ENCODE measurements at places on chromosomes 6 and 20.

DNA sequence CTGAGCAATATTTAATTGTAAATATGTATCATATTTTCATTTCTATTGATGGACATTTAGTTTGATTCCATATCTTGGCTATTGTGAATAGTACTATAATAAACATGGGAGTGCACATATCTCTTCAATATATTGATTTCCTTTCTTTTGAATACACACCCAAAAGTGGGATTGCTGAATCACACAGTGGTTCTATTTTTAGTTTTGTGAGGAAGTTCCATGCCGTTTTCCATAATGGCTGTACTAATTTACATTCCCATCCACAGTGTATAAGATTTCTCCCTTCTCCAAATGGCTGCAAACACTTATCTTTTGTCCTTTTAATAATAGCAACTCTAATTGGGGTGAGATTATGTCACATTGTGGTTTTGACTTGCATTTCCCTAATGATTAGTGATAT, 86.7 kb upstream of the RAB32 start:
- DNase-seq, result no peak

DNA sequence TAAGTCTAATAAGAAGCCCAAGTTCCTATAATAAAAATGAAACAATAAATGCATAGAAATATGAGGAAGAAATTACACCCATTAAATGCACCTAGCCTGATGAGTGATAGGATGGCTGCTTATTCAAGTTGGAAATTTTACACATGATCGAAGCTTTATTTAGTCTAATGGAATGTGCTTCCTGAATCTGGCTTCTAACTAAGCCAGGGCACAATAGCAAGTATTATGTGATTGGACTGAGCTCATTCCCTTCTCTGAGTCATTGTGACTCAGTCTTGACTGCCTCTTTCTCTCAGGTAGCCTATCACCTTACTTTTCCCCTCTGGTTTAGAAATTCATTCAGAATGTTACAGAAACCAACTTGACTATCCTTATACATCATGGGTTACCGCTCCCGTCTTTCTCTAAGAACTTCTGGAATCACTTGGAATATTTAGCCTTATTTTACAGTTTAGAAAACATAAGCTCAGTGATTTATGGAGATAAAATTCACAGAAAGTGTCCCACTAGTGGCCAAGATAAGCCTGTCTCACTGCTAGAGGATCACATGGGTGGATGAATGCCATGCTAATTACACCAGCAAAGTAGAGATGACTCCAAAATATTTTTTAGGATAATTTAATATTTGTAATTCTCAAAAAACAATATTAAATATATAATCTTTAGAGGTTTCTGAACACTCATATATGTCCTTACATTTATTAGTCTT, 505.3 kb upstream of the JAG1 start:
- DNase-seq, result no peak

DNA sequence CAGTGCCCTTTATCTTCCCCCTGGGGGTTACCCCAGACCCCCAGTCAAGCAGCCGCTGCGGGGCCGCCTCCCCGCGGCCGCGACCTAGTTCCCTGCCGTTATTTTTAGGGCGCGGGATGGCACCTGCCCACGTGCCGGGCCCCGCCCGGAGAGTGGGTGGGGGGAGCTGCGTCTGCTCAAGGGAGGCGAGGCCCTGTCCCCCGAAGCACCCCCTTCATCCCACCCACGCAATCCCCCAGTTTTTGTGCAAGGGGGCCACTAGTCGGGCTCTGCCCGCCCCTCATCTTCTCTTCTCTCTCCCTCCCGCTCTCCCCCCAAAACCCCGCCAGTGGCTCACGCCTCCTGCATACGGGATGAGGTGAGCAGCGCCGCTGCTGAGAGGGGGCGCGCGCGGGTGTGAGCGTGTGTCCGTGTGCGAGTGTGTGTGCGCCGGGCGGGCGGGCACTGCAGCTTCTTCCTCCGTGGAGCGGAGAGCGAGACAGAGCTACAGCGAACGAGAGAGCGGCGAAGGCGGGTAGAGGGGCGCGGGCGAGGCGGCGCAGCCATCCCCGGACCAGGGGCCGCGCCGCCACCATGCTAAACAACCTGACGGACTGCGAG, at the start of gene SLC12A5:
TSS of gene SLC12A5 (plus strand) at position 444 of the 600 bp plus-strand sequence. CDS start at position 574, 130 bp downstream.
- DNase-seq, result no peak

GRCh38 chr20:40639676-40640355, 49.2 kb downstream of the MAFB start:
- peak; percentile 39 for DNase-seq

DNA sequence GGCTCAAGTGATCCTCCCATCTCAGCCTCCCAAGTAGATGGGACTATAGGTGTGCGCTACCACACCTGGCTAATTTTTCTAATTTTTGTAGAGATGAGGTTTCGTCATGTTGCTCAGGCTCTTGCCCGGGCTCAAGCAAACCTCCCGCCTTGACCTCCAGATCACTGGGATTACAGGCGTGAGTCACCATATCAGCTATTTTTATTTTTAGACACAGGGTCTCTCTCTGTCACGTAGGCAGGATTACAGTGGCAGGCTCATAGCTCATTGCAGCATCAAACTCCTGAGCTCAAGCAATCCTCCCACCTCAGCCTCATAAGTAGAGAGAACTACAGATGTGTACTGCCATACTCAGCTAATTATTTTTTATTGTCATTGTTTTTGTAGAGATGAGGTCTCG, 41.7 kb downstream of the SLC23A2 start:
- no peak for DNase-seq

- DNase-seq, result no peak
These were observed 47.7 kb downstream of the STMND1 start for GRCh38 chr6:17149571-17149970.

DNA sequence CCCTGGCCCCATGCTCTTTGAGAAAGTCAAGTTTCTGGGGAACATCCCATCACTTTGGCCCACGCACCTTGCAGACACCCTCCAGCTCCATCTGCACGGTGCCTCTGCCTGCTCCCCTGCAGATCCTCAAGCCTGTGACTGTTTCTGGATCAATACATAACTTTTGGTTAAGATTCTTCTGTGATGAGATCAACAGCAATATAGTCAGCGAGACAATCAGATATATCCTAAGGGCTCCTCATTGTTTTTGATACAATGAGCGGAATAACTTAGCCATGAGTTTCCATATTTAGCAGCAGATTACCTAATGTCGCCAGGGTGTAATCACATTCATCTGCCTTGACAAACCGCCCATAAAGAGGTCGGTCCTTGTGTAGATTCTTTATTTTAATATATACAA, 109.3 kb upstream of the MTHFD1L start:
- no peak for DNase-seq

GRCh38 chr6:106046116-106046853, 39.9 kb upstream of the PRDM1 start:
- no peak for DNase-seq

DNA sequence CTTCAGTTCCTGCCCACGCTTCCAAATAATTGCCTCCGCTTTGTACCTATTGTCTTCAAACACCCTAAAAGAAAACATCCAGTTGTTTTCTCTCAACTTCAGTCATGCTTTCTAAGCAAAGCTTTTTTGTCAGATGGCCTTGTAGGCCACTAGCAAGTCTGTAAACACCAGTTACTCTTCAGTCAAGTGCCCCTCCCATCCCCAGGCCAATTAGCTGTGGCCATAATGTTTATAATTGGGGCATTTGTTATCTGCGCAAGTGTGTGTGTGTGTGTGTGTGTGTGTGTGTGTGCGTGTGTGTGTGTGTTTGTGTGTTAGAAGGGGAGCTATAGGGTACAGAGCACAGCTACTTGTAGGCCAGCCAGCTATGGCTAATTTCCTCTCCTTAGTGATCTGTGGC, 272.4 kb upstream of the MARCKS start:
- no peak for DNase-seq

- no peak for DNase-seq
These were observed 54.4 kb downstream of the ADNP start for GRCh38 chr20:50876816-50877215.

- DNase-seq, result no peak
These were observed 12.8 kb downstream of the RBCK1 start for GRCh38 chr20:420721-421574.

DNA sequence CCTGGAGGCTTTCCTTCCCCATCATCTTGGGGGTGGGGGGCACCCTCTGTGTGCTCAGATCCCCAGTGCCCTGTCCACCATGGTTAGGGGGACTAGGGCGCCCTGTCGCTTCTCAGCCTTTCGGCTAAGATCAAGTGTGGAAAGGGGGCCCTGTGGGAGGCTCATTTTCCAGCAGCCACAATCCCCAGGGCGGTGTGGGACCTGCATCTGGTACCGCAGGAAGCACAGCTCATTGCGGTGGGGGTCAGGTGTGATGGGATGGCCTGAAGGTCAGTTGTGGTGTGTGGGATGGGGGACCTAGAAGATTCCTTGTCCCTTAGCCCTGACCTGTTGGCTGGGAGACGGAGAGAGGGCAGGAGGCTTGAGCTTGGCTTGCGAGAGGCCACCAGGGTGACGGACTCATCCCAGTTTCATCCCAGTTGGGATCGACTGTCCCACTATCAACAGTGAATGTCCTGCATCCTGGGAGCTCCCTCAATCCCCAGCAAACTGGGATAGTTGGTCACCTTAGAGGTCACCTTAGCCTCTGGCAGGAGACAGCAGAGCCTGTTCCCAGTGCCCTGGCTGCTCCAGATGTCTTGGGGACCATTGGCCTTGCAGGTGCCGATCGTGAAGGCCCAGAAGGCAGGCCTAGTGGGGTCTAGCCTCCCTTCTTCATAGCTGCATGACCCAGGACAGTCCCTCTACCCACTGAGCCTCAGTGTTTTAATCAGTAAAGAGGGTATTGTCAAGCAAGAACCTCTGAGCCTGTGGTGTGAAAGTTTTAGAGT, 64.5 kb upstream of the PMEPA1 start:
- DNase-seq, result peak; percentile 50

DNA sequence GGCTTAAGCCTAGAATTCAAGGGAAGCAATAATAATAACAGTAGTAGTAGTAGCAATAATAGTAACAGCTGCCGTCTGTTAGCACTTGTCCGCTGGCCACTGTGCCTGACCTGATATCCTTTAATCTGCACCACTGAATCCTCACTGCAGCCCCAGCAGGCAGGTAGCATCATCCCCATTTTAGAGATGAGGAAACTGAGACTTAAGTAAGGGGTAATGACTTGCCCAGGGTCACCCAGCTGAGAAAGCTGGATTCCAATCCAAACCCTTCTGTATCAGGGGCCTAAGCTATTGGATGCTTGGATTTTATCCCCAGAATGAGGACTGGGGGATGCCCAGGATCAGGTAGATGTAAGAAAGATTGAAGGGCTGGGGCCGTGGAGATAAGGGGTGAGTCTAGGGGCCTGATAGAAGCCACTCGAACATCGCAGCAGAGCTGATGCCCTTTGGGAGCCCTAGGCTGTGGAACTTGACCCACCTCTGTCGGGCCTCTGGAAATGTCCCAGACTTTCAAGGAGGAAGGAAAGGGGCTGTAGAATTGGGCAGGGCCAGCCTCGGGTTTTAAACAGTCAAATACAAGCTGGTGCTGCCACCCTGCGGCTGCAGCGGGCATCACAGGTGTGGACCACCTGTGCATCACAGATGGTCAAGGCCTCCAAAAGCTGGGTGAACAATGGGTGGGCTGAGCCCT, 102.1 kb upstream of the MYL9 start:
- DNase-seq, result peak; percentile 75

- no peak for DNase-seq
These were observed 113.0 kb downstream of the PLEKHG1 start for GRCh38 chr6:150712505-150713252.

GRCh38 chr6:56072856-56073255, 174.5 kb downstream of the COL21A1 start:
- no peak for DNase-seq

- DNase-seq, result no peak
These were observed 3.4 kb upstream of the ZNF217 start for GRCh38 chr20:53597030-53597482.

DNA sequence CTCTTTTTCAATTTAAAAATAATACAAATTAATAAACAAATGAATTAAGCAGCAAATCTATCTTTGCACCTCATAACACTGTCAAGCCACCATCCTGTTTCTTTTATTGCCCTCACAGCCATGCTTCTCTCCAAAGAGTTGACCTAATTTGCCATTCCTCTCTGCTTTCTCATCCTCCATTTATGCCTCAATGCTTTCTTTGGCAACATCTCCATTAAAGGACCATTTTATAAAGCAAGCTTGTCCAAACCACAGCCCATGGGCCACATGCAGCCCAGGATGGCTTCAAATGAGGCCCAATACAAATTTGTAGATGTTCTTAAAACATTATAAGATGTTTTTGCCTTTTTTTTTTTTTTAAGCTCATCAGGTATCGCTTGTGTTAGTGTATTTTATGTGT, 26.4 kb upstream of the MEI4 start:
- no peak for DNase-seq

DNA sequence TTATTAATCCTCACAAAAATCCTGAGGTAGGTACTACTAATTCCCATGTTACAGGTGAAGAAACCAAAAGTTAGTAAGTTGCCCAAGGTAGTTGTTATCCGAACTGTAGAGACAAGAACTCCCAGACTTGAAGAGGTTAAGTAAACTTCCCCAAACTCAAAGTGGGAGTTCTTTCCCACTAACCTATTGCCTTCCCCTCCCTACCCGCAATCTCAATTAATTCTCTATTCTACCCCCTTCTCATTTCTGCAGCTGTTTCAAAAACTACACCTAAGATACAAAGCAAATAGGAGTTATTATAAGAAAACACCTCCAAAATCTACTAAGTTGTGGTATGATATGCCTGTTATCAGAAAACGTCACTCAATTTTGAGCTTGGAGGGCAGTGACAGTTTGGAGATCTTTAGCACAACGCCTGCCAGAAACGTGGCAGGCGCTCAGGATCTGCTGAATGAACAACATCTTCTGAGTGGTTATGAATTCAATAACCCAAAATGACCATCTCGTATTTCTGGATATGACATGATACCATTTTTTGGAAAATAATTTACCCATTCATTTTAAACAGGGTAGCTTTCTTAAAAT, 7.1 kb downstream of the CSNK2A1 start:
- no peak for DNase-seq

- peak; percentile 31 for DNase-seq
These were observed 63.0 kb upstream of the TOP1 start for GRCh38 chr20:40965671-40966070.

DNA sequence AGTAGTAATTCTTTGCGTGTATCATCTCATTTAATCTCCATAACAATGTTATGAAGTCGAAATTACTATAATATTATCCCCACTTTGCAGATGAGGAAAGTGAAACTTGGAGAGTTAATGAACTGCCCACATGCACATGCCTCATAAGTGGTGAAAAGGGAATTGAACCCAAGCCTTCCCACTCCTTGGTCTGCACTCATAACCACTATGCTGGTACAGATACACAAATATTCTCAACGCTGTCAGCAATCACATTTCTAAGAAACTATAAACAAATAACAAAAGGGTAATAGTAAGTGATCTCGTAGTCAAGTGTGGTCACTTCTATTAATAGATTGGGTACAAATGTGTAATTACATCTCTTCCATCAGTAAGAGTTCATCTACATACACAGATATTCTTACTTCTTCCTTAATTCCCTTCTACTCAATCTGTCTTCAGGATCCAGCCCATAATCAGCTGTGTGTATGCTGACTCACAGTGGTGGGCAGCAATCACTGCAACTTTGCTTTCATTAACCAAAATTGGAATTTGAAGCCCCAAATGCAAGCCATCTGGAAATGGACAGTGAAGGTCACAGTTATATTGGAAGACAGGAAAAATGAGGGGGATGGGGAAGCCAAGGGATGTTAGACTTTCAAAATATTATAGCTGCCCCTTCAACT, 6.6 kb downstream of the PRSS35 start:
- DNase-seq, result no peak

Data from ascending aorta (tissue), 2 donors.